ENCODE measurements at places on chromosomes 5 and 9.

- no peak for DNase-seq
These were observed 38.9 kb downstream of the SLC35D2 start for GRCh38 chr9:96344458-96345180.

DNA sequence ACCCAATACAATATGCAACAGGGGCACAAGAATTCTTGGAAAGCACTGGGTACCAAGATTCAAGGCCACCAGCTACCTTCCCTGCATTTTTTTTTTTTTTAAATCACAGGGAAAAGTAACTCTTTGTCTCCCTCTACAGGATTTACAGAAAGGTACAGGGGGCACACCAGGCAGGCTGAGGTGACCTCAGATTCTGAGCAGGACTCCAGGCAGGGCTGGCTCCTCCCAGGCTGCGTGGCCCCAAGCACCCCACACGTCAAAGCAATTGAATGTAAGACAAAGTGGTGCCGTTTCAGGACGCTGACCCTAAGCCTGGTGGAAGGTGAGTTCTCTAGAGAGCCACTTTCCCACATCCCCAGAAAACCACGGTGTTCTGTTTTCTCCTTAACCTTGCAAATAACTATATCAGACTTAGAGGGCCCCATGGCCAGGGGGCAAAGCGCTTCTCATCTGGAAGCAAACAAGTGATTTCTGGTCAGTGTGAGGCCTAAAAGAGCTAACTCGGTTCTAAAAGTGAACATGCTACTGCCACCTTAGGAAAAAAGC is 222.6 kb downstream of the ROR2 start:
- peak; percentile 25 for DNase-seq

- DNase-seq = no peak
These were observed 2.0 kb downstream of the HAVCR2 start for GRCh38 chr5:157106630-157107461.

DNA sequence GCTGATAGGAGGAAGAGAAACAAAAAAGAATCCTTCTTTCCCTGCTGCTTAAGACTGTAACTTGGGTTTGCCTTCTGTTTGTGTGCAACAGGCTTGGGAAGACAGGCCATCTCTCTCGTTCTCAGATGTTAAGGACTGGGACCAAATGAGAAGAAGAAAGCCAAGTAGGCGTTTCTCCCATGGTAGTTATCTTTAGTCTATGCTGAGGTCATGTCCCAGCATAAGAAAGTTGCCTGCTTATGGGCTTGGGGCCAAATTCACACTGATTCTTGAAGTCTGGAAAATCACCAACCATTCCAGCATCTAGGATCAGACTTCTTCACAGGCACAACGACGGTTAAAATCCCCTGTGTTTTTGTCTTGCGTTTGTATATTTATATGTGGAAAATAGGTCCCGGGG is 44.2 kb upstream of the PALM2AKAP2 start:
- DNase-seq = no peak

DNA sequence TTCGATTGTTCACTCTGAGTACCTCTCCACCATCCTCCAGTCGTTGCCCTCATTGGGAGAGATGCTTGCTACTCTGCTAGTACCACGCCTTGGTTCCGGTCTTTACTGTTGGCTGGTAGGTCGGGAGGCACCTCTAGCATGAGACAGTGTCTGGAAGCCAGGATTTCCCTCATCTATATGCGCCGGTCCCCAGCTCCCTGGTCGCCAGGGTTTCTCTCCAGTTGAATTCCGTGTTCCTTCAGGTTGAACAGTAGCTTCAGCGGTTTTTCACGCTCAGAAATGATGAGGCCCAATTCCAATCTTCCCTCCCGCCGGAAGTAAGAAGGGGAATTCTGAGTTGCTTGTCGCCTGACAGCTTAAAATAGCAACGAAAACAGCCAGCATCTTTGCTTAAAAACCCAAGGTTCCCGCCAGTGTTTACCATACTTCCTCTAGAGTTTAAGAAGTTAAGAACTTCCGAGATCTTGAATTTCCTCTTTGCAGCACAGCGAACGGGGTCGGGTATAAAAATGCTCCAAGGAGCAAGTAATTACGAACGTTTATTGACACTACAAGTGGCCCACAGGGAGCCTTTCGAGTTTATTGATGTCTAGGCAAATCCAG is 1.3 kb upstream of the ST8SIA4 start:
- DNase-seq = peak; percentile 50

DNA sequence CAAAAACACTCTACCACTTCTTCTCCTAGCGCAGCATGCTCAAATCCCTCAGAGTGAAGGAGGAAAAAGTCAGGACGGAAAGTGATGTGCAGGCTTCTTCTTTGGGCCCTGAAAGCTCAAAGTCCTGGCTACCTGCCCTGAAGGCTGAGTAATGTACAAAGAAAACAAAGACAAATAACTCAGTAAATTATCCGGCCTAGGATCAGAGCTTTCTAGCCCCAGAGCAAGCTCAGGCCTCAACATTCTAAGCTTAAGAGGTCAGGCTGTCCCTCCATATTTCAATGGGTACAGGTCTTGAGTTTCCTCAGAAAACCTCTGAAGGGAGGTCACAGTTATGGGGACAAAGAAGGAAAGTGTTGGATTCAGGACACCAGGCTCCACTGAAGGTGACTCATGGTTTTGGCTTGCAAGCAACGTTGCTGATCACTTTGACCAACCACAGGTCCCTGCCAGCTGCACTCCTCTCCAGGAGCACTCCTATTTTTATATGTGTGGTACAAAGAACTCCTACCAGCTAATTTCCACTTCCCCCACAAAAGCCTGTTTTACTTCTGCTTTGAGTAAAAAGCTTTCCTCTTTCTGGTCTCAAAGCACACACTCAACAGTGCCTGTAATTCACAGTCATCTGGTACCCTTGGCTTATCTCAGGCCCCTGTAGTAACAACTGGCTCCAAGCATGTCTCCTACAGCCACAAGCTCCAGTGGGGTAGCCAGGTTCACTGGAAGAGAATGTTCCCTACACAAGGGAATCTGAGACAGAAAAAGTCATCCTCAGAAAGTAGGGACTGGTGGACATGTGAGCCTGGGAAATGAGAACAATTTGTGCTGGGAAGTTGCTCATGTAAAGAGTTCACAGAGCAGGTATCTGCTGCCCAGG is 115.7 kb downstream of the UGCG start:
- peak; percentile 52 for DNase-seq

DNA sequence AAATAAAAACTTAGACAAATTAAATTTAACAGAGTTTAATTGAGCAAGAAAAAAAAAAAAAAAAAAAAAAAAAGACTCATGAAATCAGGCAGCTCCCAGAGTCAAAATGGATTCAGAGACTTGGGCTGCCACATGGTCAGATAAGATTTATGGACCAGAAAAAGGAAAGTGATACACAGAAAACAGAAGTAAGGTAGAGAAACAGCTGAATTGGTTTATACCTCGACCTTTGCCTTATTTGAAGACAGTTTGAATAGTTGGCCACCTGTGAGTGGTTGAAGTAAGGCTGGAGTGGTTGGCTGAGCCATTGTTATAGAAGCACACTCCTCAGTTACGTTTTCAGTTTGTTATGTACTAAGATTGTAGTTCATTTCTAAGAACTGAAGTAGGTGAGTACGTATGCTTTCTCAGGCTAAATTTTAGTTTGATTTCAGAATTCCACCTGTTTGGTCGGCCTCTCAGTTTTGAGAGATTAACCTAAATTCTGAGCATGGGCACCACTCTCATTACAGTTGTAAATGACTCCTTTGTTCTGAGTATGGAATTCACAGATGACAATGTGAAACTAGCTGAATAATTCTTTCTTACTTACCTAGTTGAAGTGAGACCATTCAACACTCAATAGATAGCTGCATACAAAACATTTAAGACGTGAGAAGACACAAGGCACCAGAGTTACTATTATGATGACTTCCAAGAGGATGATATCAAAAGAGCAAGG is 149.0 kb downstream of the AOPEP start:
- DNase-seq = peak; percentile 37

- no peak for DNase-seq
These were observed 7.0 kb upstream of the CDC20B start for GRCh38 chr5:55180016-55180415.

- no peak for DNase-seq
These were observed 167.0 kb downstream of the FGF18 start for GRCh38 chr5:171586436-171586835.

DNA sequence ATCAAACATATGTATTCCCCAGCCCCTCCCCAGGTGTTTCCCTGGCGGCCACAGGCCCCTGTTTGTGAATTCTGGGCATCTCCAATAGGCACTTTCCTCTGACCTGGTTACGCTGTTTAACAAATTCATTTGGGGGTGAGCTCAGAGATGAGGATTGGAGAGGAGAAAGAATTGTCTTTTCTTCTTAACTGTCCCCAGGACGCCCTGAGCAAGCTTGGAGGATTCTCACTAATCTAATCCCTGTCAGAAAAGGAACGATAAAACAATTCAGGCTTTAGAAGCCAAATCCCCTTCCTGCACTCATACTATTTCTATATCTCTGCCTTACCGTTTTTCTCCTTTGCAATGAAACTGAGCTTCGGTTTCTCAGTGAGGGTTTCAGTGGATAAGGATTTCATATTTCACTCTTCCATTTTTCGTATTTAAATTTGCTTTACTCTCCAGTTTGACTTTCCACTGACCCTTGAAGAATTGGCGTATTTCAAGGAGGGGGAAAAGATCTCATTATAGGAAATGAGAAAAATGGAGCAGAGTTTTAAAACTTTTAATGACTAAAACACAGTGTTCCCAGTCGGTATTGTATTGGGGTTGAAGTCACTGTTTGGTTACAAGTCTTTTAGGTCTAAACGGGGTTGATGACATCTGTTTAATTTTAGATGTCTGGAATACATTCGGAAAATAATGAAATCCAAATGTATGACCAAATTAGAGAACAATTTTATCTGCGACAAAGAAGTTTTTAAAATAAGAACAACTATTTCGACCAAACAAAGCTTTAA is 180.1 kb downstream of the MACROH2A1 start:
- DNase-seq = no peak

DNA sequence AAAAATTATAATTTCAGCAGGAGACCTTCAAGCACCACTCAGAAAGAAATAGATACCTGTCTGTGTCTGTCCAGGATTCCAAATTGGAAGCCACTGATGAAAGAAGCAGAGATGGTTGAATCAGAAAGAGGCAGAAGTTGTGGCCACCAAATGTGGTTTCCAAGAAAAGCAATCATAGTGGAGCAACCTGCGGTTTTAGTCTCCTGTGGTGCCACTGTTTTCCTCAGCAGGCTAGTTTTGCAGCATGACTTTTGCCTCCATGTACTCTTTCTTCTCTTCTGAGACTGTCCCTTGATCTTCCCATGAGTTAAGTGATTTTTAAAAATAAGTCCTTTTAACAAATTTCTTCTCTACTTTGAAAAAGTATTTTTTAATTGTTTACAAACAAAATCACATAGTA is 535.8 kb downstream of the CYLC2 start:
- no peak for DNase-seq

- DNase-seq = no peak
These were observed 44.2 kb upstream of the COL15A1 start for GRCh38 chr9:98899408-98900056.

GRCh38 chr5:131538177-131538593 is 96.8 kb downstream of the RAPGEF6 start:
- no peak for DNase-seq

GRCh38 chr5:54521856-54522479 is 4.4 kb downstream of the SNX18 start:
- DNase-seq = no peak

DNA sequence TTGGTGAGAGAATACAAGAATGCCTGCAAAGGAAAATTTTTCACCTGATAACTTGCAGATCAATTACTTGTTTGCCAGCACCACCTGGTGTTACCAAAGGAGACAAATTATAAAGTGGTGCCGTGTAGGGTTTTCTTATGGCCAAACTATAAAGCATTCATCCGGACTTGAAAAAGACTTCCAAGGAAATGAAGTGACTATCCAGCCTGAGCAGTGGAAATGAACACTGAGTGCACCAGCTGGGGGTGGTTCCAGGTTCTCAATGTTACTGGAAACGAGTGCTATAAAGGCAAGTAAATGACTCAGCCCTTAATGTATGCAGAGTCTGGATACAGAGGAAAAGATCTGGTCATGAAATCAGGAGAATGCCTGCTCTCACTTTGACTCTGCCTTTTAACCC is 113.1 kb downstream of the DNAH5 start:
- DNase-seq = no peak

DNA sequence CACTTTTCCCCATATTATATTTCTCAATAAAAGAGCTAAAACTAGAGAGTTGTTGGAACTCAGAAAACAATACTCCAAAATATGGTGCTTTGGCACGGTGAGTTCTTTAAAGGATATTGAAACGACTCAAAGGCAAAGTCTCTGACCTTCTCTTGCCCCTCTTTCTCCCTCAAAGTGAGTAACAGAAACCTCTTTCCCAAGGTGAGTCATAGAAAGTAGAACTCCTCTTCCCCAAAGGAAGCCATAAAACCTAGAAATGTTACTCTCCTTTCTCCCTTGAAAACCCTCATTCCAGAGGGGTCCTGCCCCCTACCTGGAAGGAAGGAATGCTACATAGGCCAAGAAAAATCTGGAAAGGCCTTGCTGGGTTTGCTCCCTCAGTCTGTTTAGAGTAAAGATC is 47.5 kb downstream of the RAPGEF6 start:
- DNase-seq = no peak

DNA sequence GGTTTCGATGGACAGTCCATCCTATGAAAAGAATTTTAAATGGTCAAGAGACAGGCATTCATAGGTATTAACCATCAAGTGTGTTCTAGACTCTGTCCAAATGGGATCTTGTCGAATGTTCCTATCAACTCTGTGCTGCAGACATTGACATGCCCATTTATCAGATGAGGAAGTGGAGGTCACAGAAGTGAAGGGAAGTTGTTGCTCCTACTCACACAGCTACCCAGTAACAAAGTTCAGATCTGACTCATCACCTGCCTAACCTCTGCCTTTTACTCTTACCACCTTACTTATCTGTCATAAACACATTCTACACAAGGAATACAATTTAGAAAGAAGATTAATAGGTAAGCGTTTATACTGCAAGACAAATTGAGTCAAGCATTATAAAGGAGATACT is 426.2 kb upstream of the BRINP1 start:
- no peak for DNase-seq

DNA sequence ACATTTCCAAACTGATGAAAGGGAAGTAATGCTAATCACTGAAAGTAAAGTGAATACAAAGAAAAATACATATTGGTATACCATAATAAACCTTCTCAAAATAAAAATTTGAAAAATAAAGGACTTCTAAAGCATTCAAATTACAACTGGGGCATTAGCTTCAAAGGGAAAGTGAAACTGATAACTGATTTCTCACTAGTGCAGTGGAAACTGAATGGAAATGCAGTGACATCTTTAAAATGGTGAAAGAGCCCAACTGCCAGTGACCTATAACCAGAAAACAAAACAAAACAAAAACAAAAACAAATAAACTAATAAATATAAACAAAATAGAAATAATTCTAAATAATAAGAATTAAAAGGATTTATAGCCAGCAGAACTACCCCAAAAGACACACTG is 297.5 kb upstream of the GRIN3A start:
- DNase-seq = no peak
